GM12865 (cell line): ENCODE measurements at places on chromosomes 12 and 14.

DNA sequence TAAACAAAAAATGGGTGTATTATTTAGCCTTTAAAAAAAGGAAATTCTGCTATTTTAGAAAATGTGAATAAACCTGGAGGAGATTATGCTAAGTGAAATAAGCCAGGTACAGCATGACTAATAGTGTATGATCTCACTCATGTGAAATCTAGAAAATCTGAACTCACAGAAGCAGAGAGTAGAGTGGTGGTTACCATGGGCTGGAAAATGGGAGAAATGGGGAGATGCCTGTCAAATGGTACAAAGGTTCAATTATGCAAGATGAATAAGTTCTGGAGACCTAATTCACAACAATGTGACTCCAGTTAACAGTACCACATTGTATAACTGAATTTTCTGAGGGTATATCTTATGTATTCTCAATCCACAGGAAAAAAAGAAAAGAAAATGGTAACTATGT, 17.4 kb upstream of the LEMD3 start:
- DNase-seq: no peak

- DNase-seq: no peak
These were observed 31.5 kb upstream of the CRADD start for GRCh38 chr12:93645702-93646101.

GRCh38 chr12:49366096-49366651, 1.1 kb upstream of the SPATS2 start:
- DNase-seq: no peak

DNA sequence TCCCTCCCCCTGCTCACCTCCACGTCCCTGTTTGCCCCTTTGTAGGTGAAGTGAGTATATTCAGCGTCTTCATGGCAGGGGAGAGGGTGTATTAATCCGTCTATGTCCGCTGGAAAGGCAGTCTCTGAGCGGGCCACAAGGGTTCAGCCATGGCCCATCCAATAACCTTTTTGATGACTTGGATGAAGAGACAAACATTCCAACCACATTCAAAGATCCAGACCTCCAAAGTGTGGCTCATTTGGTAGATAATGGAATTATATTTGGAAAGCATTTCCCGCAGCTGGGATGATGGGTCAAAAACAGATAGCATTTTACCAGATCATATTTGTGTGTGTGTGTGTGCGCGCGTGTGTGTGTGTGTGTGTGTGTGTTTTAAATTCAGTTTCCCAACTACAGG, 345.9 kb downstream of the DPF3 start:
- no peak for DNase-seq

- DNase-seq: no peak
These were observed 100.4 kb upstream of the PMCH start for GRCh38 chr12:102298022-102298421.

DNA sequence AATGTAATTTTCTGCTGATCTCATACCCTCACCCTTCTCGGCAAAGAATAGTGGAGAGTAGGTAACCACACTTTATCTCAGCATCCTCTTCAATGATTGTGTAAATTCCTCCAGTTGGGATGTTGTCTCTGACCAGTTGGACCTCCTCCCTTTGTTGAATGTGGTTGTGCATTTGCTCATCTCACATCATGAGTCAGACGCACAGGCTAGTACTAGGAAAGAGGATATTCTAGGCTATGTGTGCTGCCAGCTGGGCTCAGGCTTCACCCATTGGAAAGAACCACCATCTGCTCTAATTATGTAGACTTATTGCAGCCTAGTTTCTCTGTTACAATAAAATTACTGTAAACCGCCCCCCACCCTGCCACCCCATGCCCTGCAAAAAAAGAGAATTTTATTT, 90.3 kb downstream of the LMO3 start:
- no peak for DNase-seq

GRCh38 chr14:96965885-96966595, 168.9 kb downstream of the VRK1 start:
- DNase-seq: no peak

DNA sequence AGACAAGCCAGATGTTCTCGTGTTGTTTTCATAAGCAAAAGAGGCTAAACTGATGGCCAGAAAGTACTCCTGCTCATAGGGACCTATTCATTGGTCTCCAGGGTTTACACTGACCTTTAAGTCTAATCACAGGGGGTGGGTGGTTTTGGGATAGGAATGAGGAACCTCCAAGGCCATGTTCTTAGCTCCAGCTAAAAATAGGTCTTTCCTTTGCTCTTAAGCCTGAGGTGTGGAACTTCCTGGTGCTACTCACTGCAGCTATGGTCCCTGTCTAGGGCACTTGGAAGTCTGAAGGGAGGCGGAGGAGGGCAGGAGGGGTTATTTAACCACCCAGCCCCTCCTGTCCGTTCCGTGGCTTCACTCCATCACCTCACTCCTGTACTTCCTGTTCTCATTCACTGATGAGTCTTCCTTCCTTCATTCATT, 18.6 kb downstream of the GPRC5A start:
- DNase-seq: no peak

DNA sequence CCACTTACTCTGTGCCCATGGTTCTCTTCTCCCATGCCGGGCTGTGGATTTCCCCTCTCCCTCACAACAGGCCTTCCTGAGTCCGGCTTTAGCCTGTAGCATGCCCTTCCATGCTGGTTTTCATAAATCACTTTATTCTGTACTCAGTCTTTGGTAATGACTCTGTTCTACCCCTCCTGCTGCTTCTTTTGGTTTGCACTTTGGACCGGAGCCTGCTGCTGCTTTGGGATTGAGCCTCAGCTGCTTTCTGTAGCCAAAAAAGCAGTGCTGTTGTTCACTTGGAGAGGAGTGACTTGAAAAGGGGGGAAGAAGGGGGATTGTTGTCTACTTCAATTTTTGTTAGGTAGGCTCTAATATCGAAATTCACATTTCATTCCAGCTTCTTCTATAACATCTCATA, 8.5 kb upstream of the SLC6A13 start:
- no peak for DNase-seq

DNA sequence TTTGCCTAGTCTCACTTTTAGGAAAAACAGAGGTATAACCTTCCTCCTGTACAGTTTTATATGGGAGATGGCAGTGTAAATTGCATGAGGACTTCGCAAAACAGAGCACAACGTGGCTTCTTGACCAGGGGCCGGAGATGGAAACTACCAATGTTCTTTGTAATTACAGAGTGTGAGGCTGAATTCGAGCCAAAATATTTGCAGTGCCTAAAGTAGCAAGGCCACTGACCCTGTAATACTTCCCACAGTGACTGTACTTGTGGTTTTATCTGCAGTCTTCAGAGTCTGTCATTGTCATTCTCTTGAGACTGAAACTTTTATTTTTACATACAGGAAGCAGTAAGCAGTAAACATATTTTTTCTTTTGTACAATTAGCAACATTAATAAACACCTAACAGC, 98.9 kb downstream of the RERG start:
- peak; percentile 37 for DNase-seq

- peak; percentile 39 for DNase-seq
These were observed 45.9 kb upstream of the MSRB3 start for GRCh38 chr12:65232476-65233077.

- DNase-seq: no peak
These were observed 33.3 kb upstream of the UBC start for GRCh38 chr12:124947561-124948398.
